ENCODE measurements at places on chromosomes 6 and 20.

GRCh38 chr6:168358842-168359420 lies 39.4 kb upstream of the DACT2 start:
- DNase-seq: no peak

GRCh38 chr6:40426346-40427066 lies 160.7 kb downstream of the LRFN2 start:
- DNase-seq: no peak

DNA sequence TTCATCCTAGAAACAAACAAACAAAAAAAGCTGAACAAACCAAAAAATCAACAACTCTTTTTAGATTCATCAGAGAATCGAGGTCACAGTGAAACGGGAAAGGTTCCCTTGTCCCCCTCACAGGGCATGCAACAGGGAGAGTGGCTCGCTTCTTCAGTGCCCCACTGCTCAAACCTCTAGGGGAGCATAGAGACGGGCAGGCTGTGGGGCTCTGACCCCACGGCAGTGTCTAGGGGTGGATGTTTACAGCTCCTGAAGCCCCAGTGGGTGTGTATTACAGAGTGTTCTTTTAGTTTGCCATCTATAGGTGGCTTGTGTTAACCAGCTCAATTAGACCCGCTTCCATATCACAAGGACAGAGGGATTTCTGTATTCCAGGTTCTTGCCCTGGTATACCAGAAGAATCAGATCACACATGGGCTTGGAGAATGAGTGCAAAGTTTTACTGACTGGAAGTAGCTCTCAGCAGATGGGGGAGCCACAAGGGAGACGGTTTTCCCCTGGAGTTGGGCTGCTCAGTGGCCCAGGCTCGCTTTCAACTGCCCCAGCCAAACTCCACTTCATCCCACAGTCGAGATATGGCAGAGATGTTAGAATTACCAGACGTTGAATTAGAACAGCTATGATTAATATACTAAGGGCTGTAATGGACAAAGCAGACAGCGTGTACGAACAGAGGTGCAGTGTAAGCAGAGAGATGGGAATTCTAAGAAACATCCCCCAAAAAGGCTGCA lies 192.6 kb upstream of the CST7 start:
- DNase-seq: no peak

- DNase-seq: no peak
These were observed 175.6 kb downstream of the PHACTR1 start for GRCh38 chr6:12892151-12892550.

DNA sequence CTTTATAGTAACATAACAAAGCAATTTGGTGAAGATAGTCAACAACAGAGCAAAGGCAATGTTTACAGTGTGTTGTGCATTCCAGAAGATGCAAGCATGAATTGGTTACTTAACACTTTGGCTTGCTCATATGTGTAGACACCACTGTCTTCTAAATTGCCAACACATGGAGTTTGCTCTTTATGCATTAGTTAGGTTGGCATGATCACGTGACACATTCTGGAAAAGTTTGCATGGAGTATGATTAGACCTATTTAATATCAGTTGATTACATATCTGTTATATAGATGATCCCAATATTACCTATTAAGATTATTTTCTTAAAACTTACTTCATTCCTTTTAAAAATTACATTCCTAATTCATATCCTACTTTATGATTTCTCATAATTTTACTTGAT lies 197.6 kb downstream of the RIMS1 start:
- DNase-seq: no peak

- DNase-seq: no peak
These were observed 16.9 kb upstream of the SLC22A16 start for GRCh38 chr6:110493253-110493800.

DNA sequence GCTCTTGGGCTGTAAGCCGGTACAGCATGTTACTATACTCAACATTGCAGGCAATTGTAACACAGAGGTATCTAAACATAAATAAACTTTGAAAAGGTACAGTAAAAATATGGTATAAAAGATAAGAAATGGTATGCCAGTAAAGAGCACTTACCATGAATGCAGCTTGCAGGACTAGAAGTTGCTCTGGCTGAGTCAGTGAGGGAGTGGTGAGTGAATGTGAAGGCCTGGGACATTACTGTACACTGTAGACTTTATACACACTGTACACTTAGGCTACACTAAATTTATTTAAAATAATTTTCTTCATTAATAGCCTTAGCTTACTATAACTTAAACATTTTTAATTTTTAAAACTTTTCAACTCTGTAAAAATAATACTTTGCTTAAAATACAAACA lies 37.8 kb upstream of the ANKEF1 start:
- no peak for DNase-seq

DNA sequence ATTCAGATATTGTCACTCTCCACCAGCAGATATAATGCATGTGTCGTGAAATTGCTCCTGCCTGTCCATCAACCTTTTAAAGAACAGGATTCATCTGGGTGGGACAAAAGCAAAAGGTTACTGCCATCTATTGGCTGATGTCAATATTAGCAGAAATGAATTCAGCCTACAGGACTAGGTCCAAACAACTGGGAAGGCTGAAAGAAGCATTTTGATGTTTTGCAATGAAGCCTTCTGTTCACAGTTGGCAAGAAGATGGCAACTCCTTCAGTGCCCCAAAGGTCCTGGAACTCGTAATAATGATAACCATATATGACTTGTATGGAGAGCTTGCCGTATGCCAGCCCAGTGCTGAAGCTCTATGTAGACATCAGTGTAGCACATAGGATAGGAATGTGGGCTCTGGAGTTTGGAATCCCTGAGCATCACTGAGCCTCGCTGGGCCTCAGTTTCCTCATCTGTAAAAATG lies 7.5 kb downstream of the BCAS1 start:
- peak; percentile 82 for DNase-seq
